ENCODE measurements at places on chromosomes 3 and 15.

DNA sequence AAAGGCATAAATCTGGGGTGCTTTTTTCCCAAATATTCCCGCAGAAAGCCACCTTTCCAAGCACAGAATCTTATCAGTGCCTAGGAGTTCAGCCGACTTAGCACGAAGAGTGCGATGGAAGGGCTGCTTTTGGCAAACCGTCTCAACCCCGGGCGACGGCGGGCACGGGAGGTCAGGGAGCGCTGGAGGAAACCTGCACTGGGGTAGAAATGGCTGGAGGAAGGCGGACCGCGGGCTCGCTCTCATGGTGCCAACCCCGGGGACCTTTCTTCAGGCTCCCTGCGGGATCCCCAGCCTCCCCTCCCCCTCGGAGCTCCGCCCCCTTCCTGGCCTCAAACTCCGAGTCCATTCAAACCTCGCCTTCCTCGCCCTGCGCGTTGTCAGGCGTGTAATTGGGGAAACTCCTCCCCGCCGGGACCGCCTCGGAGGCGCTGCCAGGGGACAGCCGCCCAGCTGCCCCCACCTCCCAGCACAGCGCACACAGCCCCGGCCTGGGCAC, at the start of gene GABRG3:
TSS of gene GABRG3 (plus strand) at position 470 of the 499 bp plus-strand sequence.
- DNase-seq: no peak

DNA sequence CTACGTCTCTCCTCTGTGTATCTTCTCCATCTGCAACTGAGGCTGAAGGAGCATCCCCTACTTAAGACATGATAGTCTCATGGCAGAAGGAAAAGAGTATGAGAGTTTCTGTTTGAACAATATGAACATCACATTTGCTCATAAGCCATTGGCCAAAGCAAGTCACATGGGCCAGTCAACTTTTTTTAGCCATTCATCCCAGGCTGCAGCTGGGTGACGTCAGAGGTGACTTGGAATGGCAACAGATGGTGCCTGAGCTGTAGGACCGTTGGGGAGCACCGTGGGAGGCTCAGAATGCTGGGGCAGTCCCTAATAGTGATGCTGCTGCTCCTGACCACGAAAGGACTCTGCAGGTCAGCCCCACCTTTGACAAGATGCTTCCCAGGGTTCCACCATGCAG, 58.7 kb downstream of the CRTC3 start:
- DNase-seq: no peak

- DNase-seq: no peak
These were observed 242.4 kb downstream of the CD47 start for GRCh38 chr3:107848351-107848915.

GRCh38 chr15:61764981-61765380, 295.3 kb downstream of the VPS13C start:
- DNase-seq: no peak

GRCh38 chr3:100141586-100141985, 27.3 kb upstream of the FILIP1L start:
- DNase-seq: no peak
